ENCODE measurements at places on chromosomes 2 and 18.

DNA sequence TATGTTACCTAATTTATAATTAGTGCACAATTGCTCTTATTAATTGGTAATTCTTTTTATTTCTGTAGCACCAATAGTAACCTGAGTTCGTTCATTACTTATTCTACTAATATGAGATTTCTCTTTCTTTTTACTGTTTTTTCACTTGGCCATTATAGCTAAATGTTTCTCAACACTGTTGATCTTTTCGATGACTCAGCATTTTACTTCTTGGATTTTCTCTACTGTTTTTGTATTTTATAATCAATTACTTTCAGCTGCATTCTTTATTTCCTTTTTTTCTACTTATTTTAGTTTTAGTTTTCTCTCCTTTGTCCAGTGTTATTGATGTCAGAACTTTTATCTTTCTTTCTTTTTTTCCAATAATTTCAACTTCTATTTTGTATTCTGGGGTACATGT lies 589.4 kb upstream of the SOX11 start:
- DNase-seq, result no peak

GRCh38 chr2:96739076-96739632 lies 710 bp downstream of the LMAN2L start:
- DNase-seq, result no peak

GRCh38 chr2:140355511-140356090 lies 1575.4 kb upstream of the NXPH2 start:
- DNase-seq, result no peak

GRCh38 chr2:23378496-23378895 lies 6.5 kb upstream of the KLHL29 start:
- no peak for DNase-seq

- no peak for DNase-seq
Measured at GRCh38 chr2:142041105-142041504, 89.7 kb downstream of the LRP1B start.

DNA sequence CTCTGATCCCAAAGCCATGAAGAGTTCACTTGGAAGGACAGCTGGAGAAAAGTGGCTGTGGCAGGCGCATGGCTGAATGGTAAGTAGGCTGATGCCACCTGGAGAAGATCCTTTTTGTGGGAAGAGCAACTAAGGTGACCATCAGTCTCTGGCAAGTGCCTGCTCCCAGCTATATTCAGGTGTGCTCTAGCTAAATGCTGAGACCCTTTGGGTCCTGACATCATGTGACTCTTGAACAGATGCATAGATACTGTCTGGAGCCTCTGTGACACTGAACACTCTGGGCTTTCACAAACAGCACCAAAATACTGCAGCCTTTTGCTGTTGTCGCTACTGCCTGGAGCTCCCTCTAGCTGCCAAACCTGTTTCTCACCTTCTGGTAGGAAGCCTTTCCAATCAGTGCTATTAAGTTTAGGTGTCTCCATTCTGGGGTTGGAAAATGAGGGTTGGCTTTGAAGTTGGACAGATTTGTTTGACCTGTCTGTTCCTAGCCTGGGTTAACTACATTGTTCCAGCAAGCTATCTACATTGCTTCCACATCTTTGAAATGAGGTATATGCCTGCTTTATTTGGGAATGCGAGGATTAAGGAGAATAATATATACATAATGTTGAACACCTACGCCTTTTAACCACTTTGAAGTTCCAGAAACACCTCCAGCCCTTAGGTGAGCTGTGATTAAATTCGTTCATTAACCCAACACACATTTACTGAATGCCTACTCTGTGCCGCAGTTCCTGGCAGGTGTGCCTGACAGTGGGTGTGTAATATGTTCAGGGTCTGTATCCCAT lies 3.1 kb downstream of the EGR4 start:
- peak; percentile 34 for DNase-seq

- DNase-seq, result no peak
Measured at GRCh38 chr18:76416911-76417310, 78.1 kb downstream of the ZNF516 start.

GRCh38 chr18:26425148-26425531 lies 123.2 kb downstream of the KCTD1 start:
- DNase-seq, result no peak

Measured in RPMI7951 (cell line).